ENCODE measurements at places on chromosomes 12 and 14. TPM values are rescaled to one million over a fixed set of nuclear protein-coding genes. Genes with fewer than 3 reads are reported as not detected.

Gene KLRB1
- total RNA-seq: 3.3 TPM

Gene ALX1
- total RNA-seq: not detected

Gene PPP4R3A
- total RNA-seq: 86.2 TPM

Gene TROAP
- total RNA-seq: 0.96 TPM

Gene KRT6C
- total RNA-seq: not detected

Gene LRP1-AS
- total RNA-seq: not detected

Gene CDK2
- 28.0 TPM for total RNA-seq

Gene OAS2
- total RNA-seq: 57.7 TPM

Gene KRAS
- 26.7 TPM for total RNA-seq

Gene PTPRQ
- total RNA-seq: 9.8 TPM

All from upper lobe of right lung (tissue), 1 donor.